ENCODE measurements at places on chromosomes 3 and 15. TPM values are rescaled to one million over a fixed set of nuclear protein-coding genes. Genes with fewer than 3 reads are reported as not detected.

DNA sequence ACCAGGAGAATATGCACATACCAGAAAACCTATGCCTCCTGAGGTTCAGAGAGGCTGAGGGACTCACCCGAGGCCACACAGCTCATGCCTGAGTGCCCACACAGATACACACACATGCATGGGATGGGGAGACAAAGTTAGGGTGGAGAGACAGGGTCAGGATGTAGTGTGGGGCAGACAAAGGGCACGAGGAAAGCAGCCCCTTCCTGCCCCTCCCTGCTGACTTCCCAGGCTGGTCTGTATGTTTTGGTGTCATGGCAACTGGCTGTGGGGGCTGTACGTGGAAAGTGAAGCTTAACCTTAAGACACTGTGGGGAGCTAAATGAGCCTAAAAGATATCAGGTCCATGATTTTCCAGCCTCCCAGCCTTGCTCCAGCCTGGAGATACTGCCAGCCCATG, 57.8 kb downstream of the EPHB3 start:
- no peak for DNase-seq

- peak; percentile 76 for DNase-seq
Measured at GRCh38 chr3:42803414-42804105, 730 bp downstream of the HIGD1A start.

DNA sequence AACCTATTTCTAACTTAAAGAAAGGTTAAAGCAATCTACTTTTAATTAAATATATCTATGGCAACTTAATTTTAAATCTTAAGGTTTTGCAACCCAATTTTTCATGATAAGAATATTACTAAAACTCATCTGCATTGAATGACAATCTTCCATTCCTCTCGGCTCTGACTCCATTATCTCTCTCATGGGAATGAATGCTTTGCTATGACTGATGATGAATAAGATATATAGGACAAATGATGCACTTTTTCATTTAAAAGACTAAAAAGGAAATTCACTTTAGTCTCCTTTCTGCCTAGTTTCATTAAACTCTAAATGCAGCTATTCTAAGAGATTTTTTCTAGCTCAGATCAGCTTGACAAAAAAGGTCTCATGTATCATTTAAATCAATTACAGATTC, 68.7 kb downstream of the GBE1 start:
- no peak for DNase-seq

GRCh38 chr15:66578286-66578875, 12.6 kb upstream of the LCTL start:
- DNase-seq, result no peak

- no peak for DNase-seq
Measured at GRCh38 chr3:109254770-109255169, 61.5 kb downstream of the DPPA2 start.

GRCh38 chr15:98444138-98444537, 204.2 kb upstream of the IGF1R start:
- no peak for DNase-seq

GRCh38 chr3:129460155-129460554, 20.1 kb downstream of the IFT122 start:
- DNase-seq, result no peak

DNA sequence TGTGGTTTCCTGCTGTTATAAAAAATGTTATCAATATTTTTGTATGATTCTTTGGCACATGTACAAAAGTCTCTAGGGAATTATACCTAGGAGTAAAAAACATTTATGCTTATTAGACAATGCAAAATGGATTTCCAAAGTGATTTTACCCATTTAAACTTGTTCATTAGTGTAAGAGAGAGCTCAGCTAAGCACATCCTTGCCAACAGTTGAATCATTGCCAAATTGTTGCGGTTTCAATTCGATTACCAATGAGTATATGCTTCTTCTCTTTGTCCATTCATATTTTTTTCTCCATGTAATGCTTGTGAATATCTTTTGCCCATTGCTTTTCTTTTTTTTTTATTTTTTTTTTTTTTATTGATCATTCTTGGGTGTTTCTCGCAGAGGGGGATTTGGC, 17.2 kb downstream of the CASR start:
- no peak for DNase-seq

GRCh38 chr15:41634072-41634626, 26.1 kb upstream of the MGA start:
- no peak for DNase-seq

DNA sequence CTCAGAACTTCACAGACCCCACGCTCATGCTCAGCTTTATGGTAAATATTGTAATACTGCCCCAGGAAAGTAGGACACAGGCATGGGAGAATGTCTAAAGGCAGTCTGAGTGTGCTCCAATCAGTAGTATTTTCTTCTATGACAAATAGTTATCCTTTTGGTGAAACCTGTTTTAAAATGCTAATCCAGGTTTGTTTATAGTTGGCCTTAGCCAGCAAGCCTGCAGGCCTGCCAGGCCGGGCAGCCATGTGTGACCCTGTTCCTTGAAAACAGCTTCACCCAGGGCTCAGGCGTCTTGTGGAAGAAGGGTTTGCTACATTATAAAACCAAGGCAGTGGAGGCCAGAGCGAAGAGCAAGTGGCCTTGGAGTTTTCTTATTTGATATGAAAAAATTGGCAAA, 104.7 kb downstream of the SEMA6D start:
- DNase-seq, result no peak

DNA sequence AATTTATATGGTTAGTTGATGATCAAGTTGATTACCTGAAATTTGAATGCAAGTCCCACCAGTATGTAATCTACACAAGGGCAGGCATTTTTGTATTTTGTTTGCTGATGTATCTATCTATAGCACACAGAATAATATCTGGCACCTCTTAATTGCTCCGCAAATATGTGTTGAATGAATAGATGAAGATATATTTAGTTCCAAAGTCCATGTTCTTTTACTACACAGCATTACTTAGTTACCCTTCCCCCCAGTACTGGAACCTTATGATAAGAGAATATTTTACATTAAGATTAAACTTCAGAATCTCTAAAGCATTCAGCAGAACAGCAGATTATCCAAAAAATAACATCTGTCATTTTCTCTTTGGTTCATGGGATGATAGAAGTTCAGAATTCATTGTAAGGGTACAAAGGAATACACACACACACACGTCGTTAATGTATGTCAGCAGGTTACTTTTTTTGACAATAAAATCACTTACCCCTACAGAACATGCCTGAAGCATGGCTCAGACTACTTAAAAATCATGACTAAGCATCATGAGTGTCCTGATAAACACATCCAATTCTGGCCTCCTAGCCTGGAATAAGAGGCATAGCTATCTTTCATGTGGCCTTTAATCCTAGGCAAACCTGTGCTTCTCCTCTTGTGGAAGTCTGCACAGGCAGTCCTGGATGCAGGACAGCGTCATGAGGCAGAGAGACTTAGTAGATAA, 148.9 kb upstream of the TBC1D5 start:
- no peak for DNase-seq

The ITIH4 gene
- total RNA-seq, result 5.0 TPM

The CCR5 gene
- 0.49 TPM for total RNA-seq

The ADGRG7 gene
- total RNA-seq, result not detected

Data from Right ventricle myocardium inferior (tissue), 1 donor.